Smooth muscle cell of bladder (primary cell): ENCODE measurements at places on chromosomes 3 and 15. TPM values are rescaled to one million over a fixed set of nuclear protein-coding genes. Genes with fewer than 3 reads are reported as not detected.

The ADGRG7 gene
- not detected in 2 replicates for total RNA-seq

The FAM131A gene
- total RNA-seq, result 10.5 and 18.1 TPM in 2 replicates

The CD200 gene
- 4.0 and 4.8 TPM in 2 replicates for total RNA-seq

The ATP11B gene
- 53.3 and 63.3 TPM in 2 replicates for total RNA-seq
